ENCODE measurements at places on chromosomes 2 and 18.

GRCh38 chr2:217038001-217038400 is 178.1 kb upstream of the TNP1 start:
- no peak for DNase-seq

DNA sequence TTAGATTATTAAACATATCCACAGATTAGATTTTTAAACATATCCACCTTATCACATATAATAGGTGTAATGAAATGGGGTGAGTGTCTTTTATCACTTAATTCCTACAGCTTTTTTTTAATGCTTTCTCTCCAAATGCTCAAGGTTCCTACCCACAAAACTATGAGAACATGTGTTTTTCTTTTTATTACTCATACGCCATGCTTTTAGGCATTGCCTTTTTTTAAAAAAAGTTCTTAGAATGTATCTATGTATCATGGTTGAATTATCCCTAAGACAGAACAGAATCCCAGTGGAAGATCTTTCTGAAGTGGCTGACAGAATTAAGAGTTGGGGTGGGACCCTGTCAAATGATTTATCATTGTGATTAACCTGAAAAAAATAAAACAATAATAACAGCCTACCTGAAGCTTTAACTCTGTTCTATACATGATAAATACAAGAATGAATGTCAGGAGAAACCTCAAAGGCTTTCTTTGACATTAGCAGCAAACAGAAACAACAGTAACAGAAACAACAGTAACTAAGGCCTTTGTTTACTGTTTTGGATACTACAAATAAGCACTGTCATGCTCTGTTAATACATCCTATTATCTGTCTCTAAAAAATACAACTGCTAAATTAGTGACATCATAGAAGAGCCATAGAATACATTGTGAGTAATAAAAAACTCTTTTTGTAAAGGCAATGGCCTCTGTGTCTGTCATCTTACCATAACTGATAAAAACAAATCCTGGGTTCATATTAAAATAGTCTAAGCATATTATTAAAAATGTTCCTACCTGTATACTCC is 4.1 kb upstream of the ZNF397 start:
- DNase-seq, result no peak

GRCh38 chr2:217477583-217477982 is 525.2 kb downstream of the TNS1 start:
- DNase-seq, result no peak

GRCh38 chr18:58787536-58788149 is 77.0 kb upstream of the ZNF532 start:
- DNase-seq, result no peak

DNA sequence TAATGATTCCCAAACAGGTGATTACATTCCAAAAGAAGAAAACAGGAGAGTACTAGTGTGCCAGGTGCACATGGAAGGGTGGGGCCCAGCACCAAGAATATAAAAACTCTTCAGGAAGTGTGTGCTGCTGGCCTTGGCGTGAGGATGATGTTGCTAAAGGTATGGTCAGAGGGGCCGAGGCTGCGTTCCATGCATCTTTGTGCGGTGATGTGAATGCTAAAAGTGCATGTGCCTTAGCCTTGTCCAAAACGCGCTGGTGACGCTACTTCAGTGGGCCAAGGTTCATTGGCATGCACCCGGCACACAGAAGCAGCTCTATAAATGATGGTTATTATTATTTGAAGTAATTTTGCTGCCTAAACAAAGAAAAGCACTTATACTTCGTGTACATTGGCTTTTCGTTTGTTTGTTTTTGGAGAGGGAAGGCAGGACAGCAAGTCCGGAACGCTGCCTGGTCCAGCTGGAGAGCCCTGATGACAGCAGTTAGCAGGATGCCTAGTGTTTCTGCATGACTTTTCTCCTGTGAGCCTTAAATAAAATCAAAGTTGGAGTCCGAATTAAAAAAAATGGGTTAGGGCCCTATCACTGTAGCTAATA is 2.9 kb downstream of the ALKAL2 start:
- no peak for DNase-seq

GRCh38 chr2:72095364-72095763 is 52.3 kb downstream of the CYP26B1 start:
- DNase-seq, result no peak

DNA sequence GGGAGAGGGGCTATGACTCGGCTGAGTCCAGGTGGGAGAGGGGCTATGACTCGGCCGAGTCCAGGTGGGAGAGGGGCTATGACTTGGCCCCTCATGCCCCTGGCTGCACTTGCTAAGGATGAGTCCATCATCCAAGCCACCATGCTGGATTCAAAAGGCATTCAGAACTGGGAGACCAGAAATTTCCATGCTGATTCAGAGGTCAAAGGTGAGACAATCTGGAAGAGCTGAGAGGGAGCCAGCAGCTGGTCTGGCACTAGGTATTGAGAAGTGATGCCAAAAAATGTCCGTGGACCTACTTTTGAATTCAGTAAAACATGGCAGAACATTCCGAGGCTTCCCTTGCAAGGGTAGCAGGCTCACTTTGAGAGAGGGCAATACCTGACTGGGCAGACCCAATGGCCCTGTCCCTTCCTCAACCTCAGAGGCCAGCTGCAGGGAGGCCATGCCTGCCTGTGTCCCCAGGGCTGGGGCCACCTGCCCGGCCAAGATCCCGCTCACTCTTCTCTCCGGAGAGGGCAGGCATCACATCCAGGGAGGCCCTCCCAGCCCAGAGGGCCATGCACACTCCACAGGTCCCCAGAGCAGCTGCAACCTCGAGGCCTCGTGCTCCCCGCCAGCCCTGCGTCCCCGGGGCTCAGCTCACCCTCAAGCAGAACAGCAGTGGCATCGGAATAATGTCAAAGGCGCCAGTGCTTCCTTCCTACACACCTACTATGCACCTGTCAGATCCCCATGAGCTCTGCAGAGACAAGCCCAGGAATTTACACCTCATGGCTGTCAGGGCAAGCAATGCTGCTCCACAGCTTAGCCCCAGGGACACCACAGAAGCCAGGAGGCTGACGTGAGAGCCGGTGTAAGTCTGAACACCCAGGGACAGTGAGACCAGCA is 80.2 kb upstream of the GPC1 start:
- DNase-seq, result peak; percentile 41

- DNase-seq, result peak; percentile 85
These were observed 15.5 kb upstream of the RAB10 start for GRCh38 chr2:26018184-26019055.

- no peak for DNase-seq
These were observed 18.7 kb upstream of the MAPRE2 start for GRCh38 chr18:35022426-35023001.

DNA sequence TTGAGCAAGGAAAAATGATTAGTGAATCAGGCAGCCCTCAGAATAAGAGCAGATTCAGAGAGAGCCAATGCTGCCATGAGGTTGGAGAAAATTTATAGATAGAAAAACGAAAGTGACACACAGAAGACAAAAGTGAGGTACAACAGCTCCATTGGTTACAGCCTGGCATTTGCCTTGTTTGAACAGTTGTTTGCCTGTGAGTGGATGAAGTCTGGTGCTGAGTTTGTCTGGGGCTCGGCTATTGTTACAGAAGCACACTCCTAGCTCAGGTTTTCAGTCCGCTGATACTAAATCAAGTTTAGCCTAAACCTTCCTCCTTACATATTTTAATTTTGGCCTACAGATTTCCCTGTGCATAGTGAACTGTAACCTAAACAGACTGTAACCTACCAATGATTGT is 387.8 kb upstream of the RAB12 start:
- no peak for DNase-seq

- DNase-seq, result no peak
These were observed 200.5 kb upstream of the HDAC4 start for GRCh38 chr2:239601201-239601851.

DNA sequence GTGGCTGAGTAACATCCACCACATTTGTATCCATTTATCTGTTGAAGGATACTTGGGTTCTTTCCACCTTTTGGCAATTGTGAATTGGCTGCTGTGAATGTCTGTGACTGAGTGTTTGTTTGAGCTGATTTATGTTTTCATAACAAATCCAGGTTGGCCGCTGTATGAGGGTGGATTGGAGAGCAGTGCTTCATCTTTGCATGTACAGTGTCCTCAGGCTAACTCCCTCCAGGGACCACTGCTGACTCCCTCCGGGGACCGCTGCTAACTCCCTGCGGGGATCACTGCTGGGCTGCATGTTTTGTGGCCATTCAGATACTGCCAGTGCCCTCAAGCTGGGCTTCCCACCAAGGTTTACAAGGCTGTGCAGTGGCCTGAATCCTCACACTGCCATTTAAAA is 10.2 kb downstream of the BOK start:
- no peak for DNase-seq

DNA sequence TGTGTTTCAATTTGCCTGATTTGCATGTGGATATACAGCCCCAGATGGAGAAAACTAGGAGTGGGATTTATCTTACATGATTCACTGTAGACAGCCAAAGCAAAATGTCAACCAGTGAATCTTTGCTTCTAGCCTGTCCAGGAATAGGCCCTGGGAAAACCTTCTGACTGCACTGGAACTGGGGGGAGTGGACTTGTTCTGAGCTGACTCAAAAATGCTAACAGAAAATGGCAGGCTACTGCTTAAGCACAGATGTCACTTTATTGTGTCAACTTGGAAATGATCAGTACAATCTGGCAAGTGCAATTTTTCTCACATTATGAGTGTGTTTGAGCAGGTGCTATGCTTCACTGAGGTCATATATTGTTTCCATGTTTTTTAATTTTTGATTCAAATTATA is 593.7 kb downstream of the NRXN1 start:
- no peak for DNase-seq

- DNase-seq, result no peak
These were observed 5.5 kb downstream of the COLEC12 start for GRCh38 chr18:495017-495416.

- DNase-seq, result no peak
These were observed 28.9 kb upstream of the CNOT11 start for GRCh38 chr2:101223814-101224231.

- no peak for DNase-seq
These were observed 43.3 kb downstream of the DDX1 start for GRCh38 chr2:15634846-15635490.

- no peak for DNase-seq
These were observed 124.4 kb downstream of the MAP4K4 start for GRCh38 chr2:101821828-101822458.

DNA sequence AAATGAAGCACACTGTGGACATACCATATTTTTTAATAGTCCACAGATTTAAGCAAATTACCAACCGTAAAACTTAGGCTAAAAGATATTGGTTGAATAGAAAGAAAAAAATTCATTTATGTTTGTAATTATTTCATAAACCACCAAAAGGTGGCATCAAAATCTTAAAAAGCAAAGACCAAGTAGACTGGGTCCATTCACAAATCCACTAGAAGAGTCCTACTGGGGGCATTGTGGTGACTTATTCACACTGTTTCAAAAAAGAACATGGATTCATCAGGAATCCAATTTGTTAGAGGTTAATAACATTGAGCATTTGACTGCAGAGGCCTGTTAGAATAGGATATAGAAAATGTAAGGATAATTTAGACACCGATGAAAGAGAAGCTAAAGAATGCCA is 194.9 kb upstream of the KYNU start:
- no peak for DNase-seq

GRCh38 chr18:76847916-76848315 is 25.6 kb downstream of the ZNF236 start:
- no peak for DNase-seq

DNA sequence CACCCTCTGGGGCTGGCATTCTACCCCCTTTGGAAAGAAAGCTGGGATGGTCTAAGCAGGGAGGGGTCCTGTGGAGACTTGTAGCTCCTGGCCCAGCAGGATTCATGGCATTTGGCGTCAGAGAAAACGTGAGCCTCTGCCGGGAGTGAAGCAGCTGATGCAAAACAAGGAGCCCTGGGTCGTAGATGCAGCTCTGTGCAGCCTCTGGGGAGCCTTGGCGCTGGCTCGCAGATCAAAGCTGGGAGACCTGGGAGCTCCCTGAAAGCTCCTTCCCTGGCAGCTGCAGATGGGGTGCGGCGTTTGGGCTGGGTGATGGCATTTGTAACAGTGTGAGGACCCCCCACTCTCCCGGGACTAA is 148.3 kb downstream of the KLHL29 start:
- DNase-seq, result no peak

- DNase-seq, result no peak
These were observed 16.2 kb downstream of the KLF7 start for GRCh38 chr2:207149249-207150213.

DNA sequence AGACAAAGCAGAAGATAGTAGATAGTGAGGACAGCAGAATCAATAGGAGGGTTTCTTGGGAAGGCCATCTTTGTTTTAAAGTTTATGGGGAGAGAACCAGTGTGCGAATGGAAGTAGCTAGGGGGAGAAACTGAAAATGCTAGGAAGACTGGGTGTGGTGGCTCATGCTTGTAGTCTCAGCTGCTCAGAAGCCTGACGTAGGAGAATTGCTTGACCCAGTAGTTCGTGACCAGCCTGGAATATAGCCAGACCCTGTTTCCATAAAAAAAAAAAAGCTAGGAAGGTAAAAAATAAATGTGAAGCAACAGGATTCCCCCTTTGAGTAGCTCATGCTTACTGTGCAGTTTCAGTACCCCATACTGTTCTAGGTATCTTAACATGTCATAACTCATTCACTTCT is 19.2 kb upstream of the DRC1 start:
- DNase-seq, result no peak

GRCh38 chr2:63465633-63466032 is 122.6 kb downstream of the WDPCP start:
- no peak for DNase-seq

DNA sequence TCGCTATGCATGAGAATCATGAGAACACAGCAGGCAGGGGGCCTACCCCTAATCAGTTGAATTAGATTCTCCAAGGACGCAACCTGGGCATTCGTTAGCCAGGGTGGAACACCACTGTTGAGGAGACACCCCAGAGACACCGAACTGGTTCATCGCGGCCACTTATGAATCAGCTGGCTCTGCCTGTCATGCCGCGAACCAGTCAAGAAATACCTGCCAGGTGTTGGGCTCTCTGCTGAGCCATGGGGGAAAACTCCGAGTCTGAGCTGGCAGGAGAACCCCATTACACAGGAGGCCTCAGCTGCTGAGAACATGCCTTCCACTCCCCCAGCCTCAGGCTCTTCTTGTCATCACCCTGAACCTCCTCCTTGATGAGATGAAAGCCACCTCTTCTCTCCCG is 184.3 kb downstream of the SMAD7 start:
- no peak for DNase-seq

GRCh38 chr2:8542381-8543059 is 139.3 kb upstream of the ID2 start:
- no peak for DNase-seq

- DNase-seq, result no peak
These were observed 138.6 kb downstream of the DTNA start for GRCh38 chr18:34848695-34849094.

DNA sequence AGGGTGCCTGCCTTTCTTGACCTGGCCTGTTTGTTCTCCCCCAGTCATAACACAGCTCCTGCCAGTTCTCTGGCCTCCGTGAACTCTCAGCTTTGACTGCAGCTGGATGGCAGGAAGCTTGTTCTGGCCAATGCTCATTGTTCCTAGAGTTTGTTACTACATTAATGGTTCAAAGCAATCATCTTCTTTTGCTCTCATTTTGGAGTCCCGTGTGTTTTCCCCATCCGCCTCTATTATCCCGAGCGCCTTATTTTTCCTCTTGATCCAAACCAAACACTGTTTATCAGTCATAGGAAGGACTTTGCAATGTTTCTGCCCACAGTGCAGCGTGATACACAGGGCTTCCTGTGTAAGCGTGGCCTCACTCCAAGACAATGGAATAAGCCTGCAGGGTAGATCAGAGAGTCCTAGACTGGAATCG is 184.3 kb upstream of the APCDD1 start:
- no peak for DNase-seq

GRCh38 chr2:113124181-113124961 is 3.0 kb upstream of the IL1RN start:
- DNase-seq, result peak; percentile 25

Measured in H54 (cell line).